H1 (cell line): ENCODE measurements at places on chromosomes 11 and 22. TPM values are rescaled to one million over a fixed set of nuclear protein-coding genes. Genes with fewer than 3 reads are reported as not detected.

Gene MRGPRX4
- polyA plus RNA-seq = not detected in 2 replicates

Gene TMEM121B
- polyA plus RNA-seq = 4.3 and 4.9 TPM in 2 replicates

Gene OR6A2
- polyA plus RNA-seq = 0.14 TPM in 2 replicates

Gene TRIM22
- polyA plus RNA-seq = 42.9 and 82.7 TPM in 2 replicates

Gene OR52J3
- polyA plus RNA-seq = not detected in 2 replicates

Gene OR56B1
- 0.08 and 0.20 TPM in 2 replicates for polyA plus RNA-seq

Gene CYB5R3
- 113 and 160 TPM in 2 replicates for polyA plus RNA-seq

Gene MYBPC3
- polyA plus RNA-seq = 0.02 and 0.05 TPM in 2 replicates

Gene TNKS1BP1
- polyA plus RNA-seq = 50.0 and 72.3 TPM in 2 replicates

Gene SLC5A4
- 0.06 and 0.17 TPM in 2 replicates for polyA plus RNA-seq

Gene MGAT3
- polyA plus RNA-seq = 4.3 and 6.3 TPM in 2 replicates

Gene MOV10L1
- 0.13 and 0.32 TPM in 2 replicates for polyA plus RNA-seq

Gene ARRB1
- polyA plus RNA-seq = 9.4 and 12.4 TPM in 2 replicates

Gene KCNE3
- polyA plus RNA-seq = 1.9 and 4.1 TPM in 2 replicates

Gene BIK
- polyA plus RNA-seq = 5.5 and 9.1 TPM in 2 replicates

Gene EFEMP2
- polyA plus RNA-seq = 17.2 and 24.2 TPM in 2 replicates

Gene INPP5J
- polyA plus RNA-seq = 5.4 and 9.1 TPM in 2 replicates

Gene KRTAP5-10
- 0.11 and 0.12 TPM in 2 replicates for polyA plus RNA-seq

Gene TYR
- polyA plus RNA-seq = not detected in 2 replicates

Gene DDI1
- not detected in 2 replicates for polyA plus RNA-seq
